ENCODE measurements at places on chromosomes 13 and 19. TPM values are rescaled to one million over a fixed set of nuclear protein-coding genes. Genes with fewer than 3 reads are reported as not detected.
A peak's percentile ranks its signal among the peaks of the same experiment; 100 is the strongest.

Gene MCEMP1
- total RNA-seq: 0.78 TPM

Gene FLT1
- 13.7 TPM for total RNA-seq

Gene USHBP1
- 0.47 TPM for total RNA-seq

Gene ZNF667
- 24.5 TPM for total RNA-seq

GRCh38 chr13:52848455-52849195, at the start of gene PCDH8:
Gene PCDH8, minus strand, starts transcription at chr13:52848640. Its CDS starts 204 bp downstream, at chr13:52848436.
- peak; percentile 53 for DNase-seq

- no peak for DNase-seq
Measured at GRCh38 chr19:7657131-7657751, 11.6 kb upstream of the RETN start.

DNA sequence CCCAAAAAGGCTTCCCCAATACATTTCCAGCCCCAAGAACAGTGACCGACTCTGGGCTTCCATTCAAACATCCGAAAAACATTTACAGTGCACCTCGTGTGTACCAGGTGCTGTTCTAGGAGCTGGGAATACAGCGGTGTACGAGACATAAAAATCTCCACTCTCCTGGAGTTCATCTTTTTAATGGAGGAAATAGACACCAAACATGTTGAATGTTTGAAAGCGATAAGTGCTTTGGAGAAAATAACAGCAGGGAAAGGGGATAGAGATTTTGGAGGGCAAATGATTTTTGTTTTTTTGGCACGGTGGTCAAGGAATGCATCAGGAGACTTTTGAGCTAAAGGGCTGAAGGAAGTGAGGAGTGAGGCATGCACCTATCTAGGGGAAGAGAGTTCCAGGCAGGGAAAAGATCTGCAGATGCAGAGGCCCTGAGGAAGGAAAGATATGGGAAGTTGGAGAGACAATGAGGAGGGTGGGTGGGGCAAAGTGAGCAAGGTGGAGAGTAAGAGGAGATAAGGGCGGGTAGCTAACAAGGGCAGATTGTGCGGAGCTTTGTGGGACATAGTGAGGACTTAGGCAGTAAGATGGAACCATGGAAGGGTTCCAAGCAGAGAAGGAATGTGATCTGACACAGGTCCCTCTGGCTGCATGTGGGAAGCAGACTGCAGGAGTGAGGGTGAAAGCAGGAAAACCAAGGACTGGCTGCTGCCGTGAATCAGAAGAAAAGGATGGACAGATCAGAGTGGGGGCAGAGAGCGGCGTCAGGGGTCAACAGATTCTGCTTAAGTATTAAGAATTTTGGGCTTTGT, 703 bp upstream of the FBL start:
- DNase-seq: no peak

GRCh38 chr19:42455621-42456081, 12.9 kb upstream of the CXCL17 start:
- no peak for DNase-seq

- DNase-seq: no peak
Measured at GRCh38 chr19:6156033-6156432, 20.6 kb downstream of the ACSBG2 start.

DNA sequence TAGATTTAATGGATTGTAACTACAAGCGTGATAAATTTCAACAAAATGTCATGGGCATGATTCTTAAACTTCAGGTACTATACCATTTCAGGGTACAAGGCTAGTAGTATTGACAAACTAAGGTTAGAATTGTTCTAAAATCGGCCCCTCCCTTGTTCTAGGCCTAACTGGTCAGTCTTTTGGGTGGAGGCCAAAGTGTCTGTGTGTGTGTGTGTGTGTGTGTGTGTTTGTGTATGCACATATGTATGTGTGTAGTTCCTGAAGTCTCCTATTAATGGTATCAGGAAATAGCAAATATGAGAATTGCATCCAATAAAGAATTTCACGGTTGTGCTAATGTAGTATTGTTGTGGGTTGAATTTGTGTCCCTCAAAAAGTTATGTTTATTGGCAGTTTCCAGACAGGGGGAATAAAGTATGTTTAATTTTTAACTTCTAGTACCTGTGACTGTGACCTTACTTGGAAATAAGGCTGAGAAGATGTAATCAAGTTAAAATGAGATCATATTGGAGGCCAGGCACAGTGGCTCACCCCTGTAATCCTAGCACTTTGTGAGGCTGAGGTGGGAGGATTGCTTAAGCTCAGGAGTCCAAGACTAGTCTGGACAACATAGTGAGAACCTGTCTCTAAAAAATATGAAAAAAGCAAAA, 119.2 kb downstream of the KLF5 start:
- DNase-seq: no peak

DNA sequence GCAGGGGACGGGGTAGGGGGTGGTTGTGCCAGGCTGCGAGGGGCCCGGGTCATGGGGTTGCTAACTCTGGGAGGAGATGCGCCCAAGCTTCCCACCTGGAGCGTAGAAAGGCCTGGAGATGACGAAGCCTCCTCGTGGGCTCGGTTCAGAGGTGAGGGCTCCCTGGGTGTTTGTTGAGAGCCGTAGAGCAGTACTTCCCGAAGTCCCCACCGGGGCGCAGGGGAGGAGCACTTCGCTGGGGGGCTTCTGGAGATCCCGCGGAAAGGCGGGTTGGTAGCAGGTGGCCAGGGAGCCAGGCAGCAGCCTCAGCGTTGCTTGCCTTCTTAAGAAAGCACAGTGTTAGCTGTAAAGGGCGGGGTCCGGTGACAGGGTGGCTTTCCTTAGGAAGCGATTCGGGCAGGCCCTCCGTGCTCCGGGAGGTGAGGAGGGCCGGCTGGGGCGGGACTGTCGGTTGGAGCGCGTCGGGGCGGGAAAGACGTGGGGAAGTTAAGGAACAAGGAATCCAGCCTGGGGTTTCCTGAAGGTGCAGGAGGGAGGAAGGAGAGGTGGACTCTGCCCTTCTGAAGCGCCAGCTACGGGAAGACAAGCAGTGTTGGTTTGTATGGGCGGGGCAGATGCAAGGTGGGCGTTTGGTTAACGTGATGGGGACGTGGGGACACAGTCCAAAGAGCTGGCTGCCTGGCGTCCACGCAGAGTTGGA, 3.3 kb downstream of the VSTM2B start:
- no peak for DNase-seq

GRCh38 chr13:66663711-66664110, 566.4 kb downstream of the PCDH9 start:
- no peak for DNase-seq

DNA sequence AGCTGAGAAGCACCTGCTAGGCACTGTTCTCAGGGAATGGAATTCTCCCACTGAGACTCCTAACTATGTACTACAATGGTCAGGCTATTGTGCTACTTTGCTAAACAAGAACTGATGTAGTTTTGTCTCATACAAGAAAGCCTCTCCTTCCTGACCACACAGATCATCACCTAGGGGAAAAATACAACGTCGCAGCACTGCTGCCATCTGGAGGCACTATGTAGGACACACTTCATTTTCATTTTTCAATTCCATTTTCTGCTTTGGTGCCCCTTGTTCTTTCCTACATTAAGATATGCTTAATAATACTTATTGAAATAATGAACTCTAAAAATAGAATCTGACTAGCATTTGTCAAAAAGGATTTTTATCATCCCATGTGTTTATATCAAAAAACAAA, 21.1 kb downstream of the PROSER1 start:
- no peak for DNase-seq

- no peak for DNase-seq
Measured at GRCh38 chr19:17137417-17137816, 61.8 kb downstream of the MYO9B start.

DNA sequence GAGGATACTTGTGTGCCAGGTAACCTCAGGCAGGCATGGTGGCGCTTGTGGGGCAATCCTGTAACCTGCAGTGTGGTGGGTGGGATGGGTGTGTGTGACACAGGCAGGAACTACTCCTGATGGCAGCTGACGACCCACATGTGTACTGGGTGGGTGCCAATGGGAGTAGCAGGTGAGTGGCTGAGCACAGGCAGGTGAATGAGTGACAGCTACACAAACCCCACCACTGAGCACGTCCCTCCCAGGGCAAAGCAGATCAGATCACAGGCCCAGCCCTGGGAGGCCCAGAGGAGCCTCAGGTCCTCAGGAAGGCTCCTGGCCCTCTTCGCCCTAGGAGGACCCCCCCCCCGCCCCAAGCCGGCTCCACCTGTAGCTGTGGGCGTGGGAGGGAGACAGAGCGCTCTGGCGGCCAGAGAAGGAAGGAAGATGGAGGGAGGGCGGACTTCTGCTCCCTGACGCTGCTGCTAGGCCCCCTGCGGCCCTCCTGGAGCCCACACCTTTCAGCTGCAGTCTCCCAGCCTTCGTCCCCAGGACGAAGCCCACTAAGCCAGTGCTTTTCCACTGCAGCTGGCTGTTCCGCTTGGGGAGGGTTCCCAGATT, 1.3 kb upstream of the ZNF181 start:
- DNase-seq: no peak

- DNase-seq: no peak
Measured at GRCh38 chr19:3687393-3687773, 12.9 kb downstream of the PIP5K1C start.

DNA sequence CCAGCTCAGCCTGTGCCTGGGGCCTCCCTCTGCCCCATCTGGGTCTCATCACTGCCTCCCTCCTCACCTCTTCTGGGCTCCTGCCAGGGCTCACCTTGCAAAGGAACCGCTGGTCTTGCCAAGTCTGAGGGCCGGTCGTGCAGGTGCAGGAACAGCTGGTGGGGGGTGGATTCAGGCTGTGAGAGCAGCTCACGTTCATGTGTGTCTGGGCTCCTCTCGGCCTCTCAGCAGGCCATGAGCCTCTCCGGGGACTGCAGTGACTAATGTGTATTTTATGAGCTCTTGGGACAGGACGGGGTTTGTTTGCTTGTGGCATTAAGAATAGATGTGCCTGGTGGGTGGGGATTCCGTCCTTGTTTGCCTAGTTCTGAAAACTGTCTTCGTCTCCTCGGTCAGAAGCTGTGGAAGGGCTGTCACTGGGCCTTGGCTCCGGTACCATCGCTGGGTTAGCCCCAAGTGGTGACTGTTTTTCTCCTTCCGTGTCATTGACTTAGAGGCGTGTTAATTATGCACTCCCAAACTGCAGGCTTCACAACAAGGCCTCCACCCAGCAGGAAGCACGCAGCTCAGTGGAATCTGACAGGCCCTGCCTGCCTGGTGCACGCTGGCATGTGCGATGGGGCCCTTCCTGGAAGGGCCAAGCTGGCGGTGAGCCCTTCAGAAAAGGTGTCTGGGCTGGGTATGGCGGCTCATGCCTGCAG, 77.6 kb downstream of the KDM4B start:
- DNase-seq: no peak

- DNase-seq: no peak
Measured at GRCh38 chr13:74032325-74032724, 101.9 kb downstream of the KLF12 start.

- DNase-seq: no peak
Measured at GRCh38 chr13:75766636-75767035, 130.5 kb downstream of the LMO7 start.

DNA sequence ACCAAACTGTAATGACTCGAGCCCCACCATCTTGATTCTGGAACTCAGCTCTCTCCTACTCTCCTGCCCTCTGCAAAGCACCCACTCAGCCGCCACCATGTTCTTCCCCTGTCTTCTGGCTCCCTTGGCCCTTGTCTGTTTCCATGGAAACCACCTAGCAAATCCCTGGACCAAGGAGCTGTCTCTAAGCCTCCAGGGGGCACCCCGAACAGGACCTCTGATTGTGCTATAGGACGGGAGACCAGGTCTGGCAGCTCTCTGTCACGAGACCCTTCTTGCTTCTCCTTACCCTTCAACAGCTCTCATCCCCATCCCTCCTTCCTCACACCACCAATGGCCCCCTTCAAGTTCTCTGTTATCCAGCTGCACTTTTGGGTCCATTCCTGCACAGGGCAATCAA, 277.7 kb upstream of the ZNF507 start:
- no peak for DNase-seq
